Left lung (tissue), 14 donors: ENCODE measurements at places on chromosomes 1 and 21. TPM values are rescaled to one million over a fixed set of nuclear protein-coding genes. Genes with fewer than 3 reads are reported as not detected.

LORICRIN gene
- total RNA-seq = not detected

DNA sequence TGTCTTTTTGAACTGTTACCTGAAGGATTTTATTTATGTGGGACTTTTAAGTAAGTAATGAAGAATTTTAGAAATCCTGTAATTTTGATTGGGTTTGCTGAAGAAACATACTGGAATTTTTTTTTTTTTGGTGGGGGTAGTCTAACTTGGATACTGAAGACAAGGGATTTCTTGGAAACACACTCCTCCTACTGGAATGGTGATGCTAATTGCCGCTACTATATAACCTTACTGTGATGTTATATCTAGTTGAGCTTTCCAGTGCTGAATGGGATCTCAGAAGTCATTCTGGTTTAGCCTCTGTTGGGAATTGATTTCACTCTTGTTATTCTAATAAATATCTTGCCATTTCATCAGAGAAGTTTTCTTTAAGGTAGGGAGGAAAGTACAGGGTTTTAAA, 8.4 kb downstream of the PPP2R5A start:
- DNase-seq = no peak
- peaks cover 76% of the 10 kb centered on the region for H3K4me1 ChIP-seq
- no peaks in the 10 kb centered on the region for H3K27me3 ChIP-seq
- no peak overlapping the region for H3K4me3 ChIP-seq
- H3K36me3 ChIP-seq = no peaks in the 10 kb centered on the region

COPA gene
- total RNA-seq = 174 TPM

DNA sequence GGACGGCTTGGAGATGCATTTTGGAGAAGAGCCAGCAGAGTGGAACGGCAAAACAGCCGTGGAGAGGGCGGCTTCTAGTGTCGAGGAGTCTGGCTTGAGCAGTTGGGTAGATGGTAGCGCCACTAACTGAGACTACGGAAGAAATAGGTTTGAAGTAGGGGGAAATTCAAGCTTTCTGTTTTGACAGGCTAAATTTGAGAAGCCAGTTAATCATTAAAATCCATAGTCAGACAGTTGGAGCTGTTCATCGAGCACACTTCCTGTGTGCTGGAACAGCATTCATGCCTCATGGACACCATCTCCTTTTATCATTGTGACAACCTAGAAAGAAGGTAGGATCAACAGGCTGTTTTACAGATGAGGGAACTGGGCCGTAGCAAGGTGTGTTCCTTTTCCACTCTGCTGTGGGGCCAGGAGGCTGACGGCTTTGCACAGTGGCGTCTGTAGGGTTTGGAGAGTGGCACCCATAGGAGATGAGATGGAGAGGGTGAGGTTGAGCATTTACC, 3.4 kb upstream of the PKLR start:
- peaks cover under 1% of the 10 kb centered on the region for H3K4me1 ChIP-seq
- H3K4me3 ChIP-seq = no peak overlapping the region
- H3K27ac ChIP-seq = no peak overlapping the region
- H3K27me3 ChIP-seq = no peaks in the 10 kb centered on the region
- DNase-seq = peak; percentile 15
- no peaks in the 10 kb centered on the region for H3K36me3 ChIP-seq

DNA sequence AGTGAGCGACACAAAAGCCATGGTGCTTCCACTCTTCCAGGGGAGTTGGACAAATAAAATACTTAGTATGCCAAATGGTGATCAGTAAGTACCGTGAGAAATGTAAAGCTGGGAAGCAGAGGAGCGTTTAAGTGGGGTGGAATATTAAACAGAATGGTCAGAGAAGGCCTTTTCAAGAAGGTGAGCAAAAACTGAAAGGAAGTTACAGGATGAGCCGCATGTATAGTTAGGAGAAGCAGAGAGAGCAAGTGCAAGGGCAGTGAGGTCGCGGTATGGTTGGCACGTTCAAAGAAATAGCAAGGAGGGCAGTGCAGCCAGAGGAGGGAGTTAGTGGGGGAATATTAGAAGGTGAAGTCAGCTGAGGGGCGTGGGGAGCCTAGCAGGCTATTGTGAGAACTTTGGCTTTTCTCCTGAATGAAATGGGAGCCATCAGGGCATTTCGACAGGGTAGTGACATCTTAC, 748 bp upstream of the ATP6V0B start:
- no peaks in the 10 kb centered on the region for H3K27me3 ChIP-seq
- H3K36me3 ChIP-seq = peaks cover 5% of the 10 kb centered on the region
- H3K27ac ChIP-seq = peak overlapping the region; percentile 99
- H3K4me1 ChIP-seq = peaks cover 60% of the 10 kb centered on the region
- DNase-seq = no peak
- H3K4me3 ChIP-seq = peak overlapping the region; percentile 87

GRCh38 chr1:179587336-179587735, 4.3 kb upstream of the TDRD5 start:
- H3K27ac ChIP-seq = no peak overlapping the region
- H3K27me3 ChIP-seq = peaks cover 10% of the 10 kb centered on the region
- no peaks in the 10 kb centered on the region for H3K4me1 ChIP-seq
- DNase-seq = no peak
- no peaks in the 10 kb centered on the region for H3K36me3 ChIP-seq
- no peak overlapping the region for H3K4me3 ChIP-seq

OR2M3 gene
- not detected for total RNA-seq

KIF26B gene
- total RNA-seq = 28.3 TPM

GRCh38 chr1:10084045-10084444, 51.3 kb downstream of the UBE4B start:
- no peak for DNase-seq
- no peak overlapping the region for H3K4me3 ChIP-seq
- peaks cover 9% of the 10 kb centered on the region for H3K36me3 ChIP-seq
- H3K27ac ChIP-seq = no peak overlapping the region
- no peaks in the 10 kb centered on the region for H3K4me1 ChIP-seq

GRCh38 chr21:43613755-43614638, 45.3 kb downstream of the HSF2BP start:
- no peak overlapping the region for H3K4me3 ChIP-seq
- H3K27ac ChIP-seq = no peak overlapping the region
- peaks cover 14% of the 10 kb centered on the region for H3K4me1 ChIP-seq
- DNase-seq = no peak
- no peaks in the 10 kb centered on the region for H3K27me3 ChIP-seq
- H3K36me3 ChIP-seq = no peaks in the 10 kb centered on the region

GRCh38 chr1:18951416-18951815, 5.1 kb downstream of the IFFO2 start:
- DNase-seq = no peak
- H3K27ac ChIP-seq = peak overlapping the region; percentile 93
- H3K27me3 ChIP-seq = peaks cover 15% of the 10 kb centered on the region
- no peak overlapping the region for H3K4me3 ChIP-seq
- H3K36me3 ChIP-seq = no peaks in the 10 kb centered on the region

GRCh38 chr1:23114424-23115079, 54.1 kb downstream of the LUZP1 start:
- no peaks in the 10 kb centered on the region for H3K27me3 ChIP-seq
- no peak for DNase-seq
- no peak overlapping the region for H3K4me3 ChIP-seq
- H3K27ac ChIP-seq = no peak overlapping the region
